Muscle of back (tissue), 13 donors: ENCODE measurements at places on chromosomes 3 and 15. TPM values are rescaled to one million over a fixed set of nuclear protein-coding genes. Genes with fewer than 3 reads are reported as not detected.

The SLC6A11 gene
- not detected for polyA plus RNA-seq

The SHC4 gene
- 3.2 TPM for polyA plus RNA-seq

The STT3B gene
- 83.4 TPM for polyA plus RNA-seq

The MCF2L2 gene
- 0.47 TPM for polyA plus RNA-seq

The ZCWPW2 gene
- polyA plus RNA-seq: 2.2 TPM

The MYL3 gene
- polyA plus RNA-seq: 236 TPM

The PLSCR2 gene
- polyA plus RNA-seq: not detected

The EPHB1 gene
- 28.8 TPM for polyA plus RNA-seq

The SCG5 gene
- 15.2 TPM for polyA plus RNA-seq

The ZNF621 gene
- 16.8 TPM for polyA plus RNA-seq

The GABRA5 gene
- 0.19 TPM for polyA plus RNA-seq

The MOBP gene
- polyA plus RNA-seq: 0.03 TPM

The ADAMTS7 gene
- 23.2 TPM for polyA plus RNA-seq

The ALDH1L1 gene
- polyA plus RNA-seq: 0.42 TPM

The NEIL1 gene
- 6.8 TPM for polyA plus RNA-seq

The ACSBG1 gene
- 0.46 TPM for polyA plus RNA-seq

The ENTPD3 gene
- 0.22 TPM for polyA plus RNA-seq

The CCR8 gene
- not detected for polyA plus RNA-seq

The CHRNA3 gene
- polyA plus RNA-seq: 0.17 TPM

The THPO gene
- 1.8 TPM for polyA plus RNA-seq

The PAQR5 gene
- polyA plus RNA-seq: 0.19 TPM

The PLAAT1 gene
- 22.0 TPM for polyA plus RNA-seq

The CCR9 gene
- not detected for polyA plus RNA-seq

The ZNF660 gene
- 5.7 TPM for polyA plus RNA-seq

The FRG2C gene
- not detected for polyA plus RNA-seq

The CSPG4 gene
- 60.4 TPM for polyA plus RNA-seq
